ENCODE measurements at places on chromosomes 4 and X.
A peak's percentile ranks its signal among the peaks of the same experiment; 100 is the strongest.

- DNase-seq, result no peak
These were observed 330.9 kb downstream of the DCHS2 start for GRCh38 chr4:154160519-154161301.

DNA sequence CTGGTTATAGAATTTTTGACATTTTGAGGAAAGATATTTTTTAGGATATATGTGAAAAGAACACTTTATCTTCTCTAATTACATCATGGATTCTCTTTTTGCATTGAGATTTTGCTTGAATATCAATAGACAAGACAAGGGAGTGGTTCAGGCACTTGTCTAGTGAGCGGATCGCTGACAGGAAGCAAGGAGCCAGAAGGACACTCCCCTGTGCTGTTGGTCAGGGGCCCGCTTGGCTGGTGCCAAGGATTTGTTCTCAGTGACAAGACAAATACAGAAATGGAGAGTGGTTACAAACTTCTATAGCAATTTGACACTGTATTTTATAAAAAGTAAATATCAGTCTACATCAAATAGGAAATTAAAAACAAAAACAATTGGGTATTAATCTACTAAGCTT, 60.0 kb downstream of the SLC9B1 start:
- DNase-seq, result no peak

DNA sequence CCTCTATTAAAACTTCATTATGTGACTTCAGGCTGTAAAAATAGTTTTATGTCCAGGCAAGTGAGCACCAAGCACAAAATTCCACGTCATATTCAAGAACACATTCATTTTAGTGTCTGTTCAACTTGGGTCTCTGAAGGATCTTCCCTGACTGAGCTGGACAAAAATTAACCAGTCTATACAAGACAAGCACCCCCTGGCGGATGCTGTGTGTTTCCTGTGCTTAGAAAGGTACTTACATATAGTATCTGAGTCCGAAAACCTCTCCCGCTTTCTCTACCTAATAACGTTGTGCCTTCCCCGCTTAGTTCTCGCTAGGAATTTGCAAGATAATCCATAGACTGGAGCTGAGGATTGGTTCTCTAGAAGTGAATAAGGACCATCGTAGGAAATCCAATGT, 2214.5 kb upstream of the TENM3 start:
- DNase-seq, result no peak

- peak; percentile 40 for DNase-seq
These were observed 7.5 kb downstream of the WDR1 start for GRCh38 chr4:10108818-10109783.

DNA sequence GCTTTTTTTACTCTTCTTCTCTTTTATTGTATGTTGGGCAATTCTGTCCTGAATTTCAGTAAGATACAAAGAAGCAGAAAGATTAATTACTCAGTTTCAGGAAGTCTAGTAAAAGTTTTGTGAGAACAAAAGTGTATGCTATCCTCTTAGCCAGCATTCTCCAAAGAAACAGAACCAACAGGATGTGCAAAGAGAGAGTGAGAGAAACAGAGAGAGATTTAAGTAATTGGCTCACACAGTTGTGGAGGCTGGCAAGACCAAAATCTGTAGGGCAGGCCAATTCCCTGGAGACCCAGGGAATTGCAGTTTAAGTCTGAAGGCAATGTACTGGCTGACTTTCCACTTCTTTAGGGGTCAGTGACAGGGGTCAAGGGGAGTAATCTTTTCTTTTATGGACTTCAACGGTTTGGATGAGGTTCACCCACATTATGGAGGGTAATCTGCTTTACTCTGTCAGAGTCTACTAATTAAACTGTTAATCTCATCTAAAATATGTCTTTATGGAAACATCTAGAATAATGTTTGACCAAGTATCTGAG, 59.2 kb upstream of the SLC39A8 start:
- DNase-seq, result no peak

DNA sequence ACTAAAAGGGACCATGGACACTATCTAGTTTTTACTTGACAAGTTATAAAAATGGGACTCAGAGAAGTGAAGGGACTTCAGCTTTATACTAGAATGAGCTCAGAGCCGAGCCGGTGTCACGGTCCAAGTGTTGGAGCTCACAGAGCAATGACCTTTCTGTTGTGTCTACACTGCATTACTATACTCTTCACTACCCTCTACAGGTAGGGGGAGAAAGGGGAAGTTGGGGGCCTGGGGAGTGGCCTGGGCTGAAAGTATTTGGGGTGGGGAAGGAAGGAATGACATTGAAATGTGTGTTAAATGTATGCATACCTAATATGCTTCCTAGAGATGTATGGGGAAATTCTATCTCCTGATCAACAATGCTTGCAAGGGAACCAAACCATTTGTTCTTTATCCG, 48.8 kb upstream of the HHIP start:
- no peak for DNase-seq

DNA sequence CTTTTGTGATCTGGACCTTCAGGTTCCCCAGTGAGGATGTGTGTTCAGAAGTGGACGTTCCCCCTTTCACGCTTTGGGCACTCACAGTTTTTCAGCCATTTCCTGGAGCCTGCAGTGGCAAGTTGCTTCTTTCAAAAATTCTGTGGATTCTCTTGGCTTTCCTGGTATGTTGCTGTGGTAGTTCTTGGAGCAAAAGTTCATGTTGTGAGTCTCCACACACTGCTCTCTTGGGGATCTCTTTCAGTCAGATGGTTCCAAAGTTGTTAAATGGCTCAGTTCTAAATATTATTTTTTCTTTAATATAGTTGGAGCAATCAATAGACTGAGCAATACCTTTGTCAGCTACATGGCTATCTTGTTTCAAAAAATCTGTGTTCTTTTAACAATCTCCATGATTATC, 28.5 kb upstream of the BANK1 start:
- DNase-seq, result no peak

DNA sequence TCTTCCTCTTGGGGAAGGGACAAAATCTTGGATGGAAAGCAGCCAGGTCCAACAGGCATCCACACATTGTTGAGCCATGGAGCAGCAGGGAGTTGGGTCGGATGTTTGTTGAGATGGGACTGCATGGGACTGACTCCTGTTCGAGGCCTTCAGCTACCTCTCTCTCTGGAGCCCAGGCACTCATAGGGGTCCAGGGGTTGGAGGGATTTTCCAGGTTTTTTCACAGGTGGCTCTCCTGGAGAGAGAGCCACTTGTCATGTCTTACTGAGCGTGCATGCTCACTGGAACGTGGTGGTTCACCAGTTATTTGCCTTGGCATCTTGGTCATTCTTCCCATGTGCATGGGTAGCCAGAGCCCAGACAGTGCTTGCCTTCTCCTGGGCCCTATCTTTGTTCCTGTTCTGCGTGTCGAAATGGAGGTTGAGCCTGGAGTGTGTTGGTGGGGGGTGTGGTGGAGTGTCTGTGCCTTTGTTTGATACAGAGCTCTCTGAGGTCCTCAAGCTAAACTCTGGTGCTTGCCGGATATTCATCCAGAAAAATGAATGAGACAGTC, 60.6 kb downstream of the NBDY start:
- no peak for DNase-seq

GRCh38 chr4:143289370-143289769, 47.3 kb upstream of the GAB1 start:
- DNase-seq, result no peak

DNA sequence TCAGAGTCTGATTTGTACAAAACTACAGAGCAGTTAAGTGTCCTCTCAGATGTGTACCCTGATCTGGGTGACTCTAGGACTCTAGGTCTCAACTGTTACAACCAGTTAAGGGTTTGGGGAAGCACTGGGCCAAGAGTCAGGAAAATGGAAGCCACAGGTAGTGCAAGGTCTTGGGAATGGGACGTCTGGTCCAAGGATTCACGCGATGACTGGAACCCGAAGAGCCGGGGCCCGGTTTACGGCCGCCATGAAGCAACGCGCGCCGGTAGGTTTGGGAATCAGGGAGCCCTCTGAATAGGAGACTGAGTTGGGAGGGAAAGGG, 321 bp upstream of the HPRT1 start:
- no peak for DNase-seq

DNA sequence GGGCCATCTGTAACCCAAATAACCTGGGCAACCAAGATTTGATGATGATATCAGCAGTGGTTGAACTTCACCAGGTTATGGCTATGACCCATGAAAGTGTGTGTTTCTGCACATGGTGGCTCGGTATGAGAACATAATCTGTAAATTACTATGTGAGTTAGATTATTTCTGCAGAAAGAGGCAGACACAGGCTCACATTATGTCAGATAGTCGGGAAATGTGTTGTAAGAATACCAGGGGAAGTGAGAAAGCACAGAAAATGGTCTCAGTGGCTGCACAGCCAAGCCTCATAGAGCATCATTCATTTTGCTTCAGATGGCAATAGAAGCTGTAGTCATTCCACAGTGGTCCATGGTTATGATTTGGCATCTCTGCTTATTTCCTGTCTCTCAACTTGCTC, 63.0 kb upstream of the RBPJ start:
- DNase-seq, result no peak

GRCh38 chrX:138128027-138128671, 562.2 kb downstream of the ZIC3 start:
- no peak for DNase-seq

DNA sequence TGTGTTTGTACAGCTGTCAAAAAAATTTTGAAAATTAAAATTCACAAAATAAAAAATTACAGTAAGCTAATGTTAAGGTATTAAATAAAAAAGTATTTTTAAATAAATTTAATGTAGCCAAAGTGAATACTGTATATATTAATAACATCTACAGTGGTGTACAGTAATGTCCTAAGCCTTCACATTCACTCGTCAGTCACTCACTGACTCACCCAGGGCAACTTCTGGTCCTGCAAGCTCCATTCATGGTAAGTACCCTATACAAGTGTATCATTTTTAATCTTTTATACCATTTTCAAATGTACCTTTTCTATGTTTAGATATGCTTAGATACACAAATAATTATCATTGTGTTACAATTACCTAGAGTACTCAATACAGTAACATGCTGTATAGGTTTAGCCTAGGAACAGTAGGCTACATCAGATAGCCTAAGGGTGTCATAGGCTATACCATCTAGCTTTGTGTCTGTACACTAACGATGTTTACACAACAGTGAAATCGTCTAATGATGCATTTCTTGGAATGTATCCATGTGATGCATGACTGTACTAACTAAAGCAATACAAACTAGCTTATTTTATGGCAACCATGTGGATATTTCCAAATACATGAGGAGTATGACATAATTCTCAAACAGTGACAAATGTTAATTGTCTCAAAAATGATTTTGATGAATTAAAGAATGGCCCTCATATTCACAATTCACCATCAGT, 13.7 kb downstream of the DDX60 start:
- DNase-seq, result no peak

DNA sequence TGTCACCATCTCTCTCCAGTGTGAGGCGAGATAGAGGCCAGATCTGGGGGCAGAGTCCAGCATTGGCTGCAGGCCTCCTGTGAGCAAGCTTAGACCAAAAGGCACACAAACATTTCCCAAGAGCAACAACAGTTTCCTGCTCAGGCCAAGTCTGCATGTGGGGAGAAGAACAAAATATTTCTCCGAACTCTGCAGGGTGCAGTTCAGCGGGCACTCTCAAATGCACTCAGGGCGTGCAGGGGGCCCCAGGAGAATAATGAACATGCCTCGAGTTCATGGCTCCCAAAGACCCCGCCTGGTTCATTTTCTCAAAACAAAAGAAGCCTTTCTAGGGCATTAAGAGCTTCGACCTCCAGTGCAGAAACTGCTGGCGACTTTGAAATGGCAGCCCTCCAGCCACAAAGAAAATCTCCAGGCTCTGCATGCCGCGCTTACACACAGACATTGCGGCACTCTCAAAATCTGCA, 57.8 kb upstream of the HELT start:
- no peak for DNase-seq

DNA sequence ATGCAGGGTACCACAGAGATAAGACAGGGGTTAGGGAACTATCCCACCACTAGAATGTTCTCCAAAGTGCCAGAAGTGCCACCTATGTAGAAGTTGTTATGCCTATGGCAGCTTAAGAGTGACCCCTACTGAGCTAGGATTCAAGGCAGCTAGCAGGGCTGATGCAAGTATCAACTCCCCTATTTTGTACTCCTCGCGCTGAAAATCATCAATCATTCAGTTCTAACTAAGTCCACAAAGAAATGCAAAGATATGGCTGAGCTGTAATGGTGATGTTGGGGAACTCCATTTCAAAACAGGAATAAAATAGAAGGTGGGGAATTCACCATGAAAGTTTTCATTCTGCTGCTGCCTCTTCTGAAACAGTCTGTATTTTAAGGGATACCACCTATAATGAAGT, 13.8 kb downstream of the ACSL4 start:
- no peak for DNase-seq

- DNase-seq, result peak; percentile 47
These were observed 78.0 kb upstream of the DRD5 start for GRCh38 chr4:9703391-9703790.

- no peak for DNase-seq
These were observed 190.6 kb upstream of the LNX1 start for GRCh38 chr4:53781629-53782457.

- no peak for DNase-seq
These were observed 19.0 kb downstream of the NKX6-1 start for GRCh38 chr4:84480082-84480481.

GRCh38 chrX:21479695-21480270, 105.6 kb downstream of the CNKSR2 start:
- DNase-seq, result no peak

DNA sequence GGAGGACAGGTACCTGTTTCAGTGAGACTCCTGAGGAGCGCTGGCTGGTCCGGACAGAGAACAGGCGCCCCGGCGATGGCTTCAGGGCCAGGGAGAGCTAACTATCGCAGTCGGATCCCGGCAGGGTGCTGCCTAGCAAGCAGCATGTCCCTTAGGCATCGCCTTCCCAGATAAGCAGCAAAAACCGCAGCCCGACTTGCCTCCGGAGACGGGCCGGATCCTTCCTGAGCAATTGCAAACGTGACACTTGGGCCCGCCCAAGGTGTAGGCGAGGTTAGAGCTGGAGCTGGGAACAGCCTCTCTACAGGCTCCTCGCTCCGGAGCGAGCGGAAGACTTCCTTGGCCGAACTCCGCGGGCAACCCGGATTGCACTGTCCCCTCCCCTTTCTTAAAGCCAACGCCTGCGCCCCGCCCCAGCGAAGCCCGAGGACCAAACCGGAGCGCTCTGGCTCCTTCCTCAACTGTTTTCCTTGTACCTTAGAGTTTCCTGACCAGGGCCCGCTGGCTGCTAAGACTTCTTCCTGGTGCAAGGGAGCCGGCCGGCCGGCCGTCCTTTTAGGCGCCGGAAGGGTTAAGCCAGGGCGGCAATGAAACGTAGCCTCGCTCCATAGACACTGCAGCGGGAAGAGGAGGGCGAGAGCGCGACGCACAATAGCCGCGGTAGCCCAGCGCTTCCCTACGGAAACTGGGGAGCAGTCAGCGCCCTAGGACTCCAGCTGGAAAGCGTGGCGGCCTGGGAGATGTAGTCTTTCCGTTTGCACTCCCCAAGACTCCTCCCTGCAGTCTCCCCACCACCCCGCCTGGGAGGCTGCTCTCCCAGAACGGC, at the start of gene OPHN1:
OPHN1 (minus strand) TSS at position 341 of the 826 bp plus-strand sequence. CDS start 475 bp downstream, outside the sequence.
- DNase-seq, result no peak

All from activated effector memory CD4-positive, alpha-beta T cell treated with Interleukin-2 at 50 U/mL for 16 hours (primary cell).